Epithelial cell of umbilical artery (primary cell): ENCODE measurements at places on chromosomes 5 and 9. TPM values are rescaled to one million over a fixed set of nuclear protein-coding genes. Genes with fewer than 3 reads are reported as not detected.

Gene LECT2
- total RNA-seq = not detected in 2 replicates

Gene SPAG8
- 0.32 TPM in 1 of 2 replicates, not detected in the other for total RNA-seq

Gene LCN6
- total RNA-seq = not detected in 2 replicates

Gene IFNK
- not detected in 2 replicates for total RNA-seq

Gene IFNB1
- total RNA-seq = 0.46 TPM in 1 of 2 replicates, not detected in the other

Gene GIN1
- 3.2 and 6.5 TPM in 2 replicates for total RNA-seq

Gene MGAT4B
- 112 and 129 TPM in 2 replicates for total RNA-seq

Gene ARID3C
- under 0.01 and 0.30 TPM in 2 replicates for total RNA-seq

Gene GDF9
- total RNA-seq = under 0.01 TPM in 1 of 2 replicates, not detected in the other

Gene KCNV2
- not detected in 2 replicates for total RNA-seq

Gene SLU7
- 73.1 and 102 TPM in 2 replicates for total RNA-seq

Gene SH3RF2
- total RNA-seq = 2.6 and 3.6 TPM in 2 replicates

Gene ISL1
- 0.76 TPM in 1 of 2 replicates, not detected in the other for total RNA-seq

Gene ECM2
- total RNA-seq = 0.32 TPM in 1 of 2 replicates, not detected in the other

Gene SPINK1
- not detected in 2 replicates for total RNA-seq

Gene CLIC3
- 0.32 TPM in 1 of 2 replicates, not detected in the other for total RNA-seq

Gene SHISAL2B
- total RNA-seq = not detected in 2 replicates
